ENCODE measurements at places on chromosomes 12 and 14.

- DNase-seq: no peak
These were observed 65.3 kb downstream of the VCPKMT start for GRCh38 chr14:50051106-50051505.

DNA sequence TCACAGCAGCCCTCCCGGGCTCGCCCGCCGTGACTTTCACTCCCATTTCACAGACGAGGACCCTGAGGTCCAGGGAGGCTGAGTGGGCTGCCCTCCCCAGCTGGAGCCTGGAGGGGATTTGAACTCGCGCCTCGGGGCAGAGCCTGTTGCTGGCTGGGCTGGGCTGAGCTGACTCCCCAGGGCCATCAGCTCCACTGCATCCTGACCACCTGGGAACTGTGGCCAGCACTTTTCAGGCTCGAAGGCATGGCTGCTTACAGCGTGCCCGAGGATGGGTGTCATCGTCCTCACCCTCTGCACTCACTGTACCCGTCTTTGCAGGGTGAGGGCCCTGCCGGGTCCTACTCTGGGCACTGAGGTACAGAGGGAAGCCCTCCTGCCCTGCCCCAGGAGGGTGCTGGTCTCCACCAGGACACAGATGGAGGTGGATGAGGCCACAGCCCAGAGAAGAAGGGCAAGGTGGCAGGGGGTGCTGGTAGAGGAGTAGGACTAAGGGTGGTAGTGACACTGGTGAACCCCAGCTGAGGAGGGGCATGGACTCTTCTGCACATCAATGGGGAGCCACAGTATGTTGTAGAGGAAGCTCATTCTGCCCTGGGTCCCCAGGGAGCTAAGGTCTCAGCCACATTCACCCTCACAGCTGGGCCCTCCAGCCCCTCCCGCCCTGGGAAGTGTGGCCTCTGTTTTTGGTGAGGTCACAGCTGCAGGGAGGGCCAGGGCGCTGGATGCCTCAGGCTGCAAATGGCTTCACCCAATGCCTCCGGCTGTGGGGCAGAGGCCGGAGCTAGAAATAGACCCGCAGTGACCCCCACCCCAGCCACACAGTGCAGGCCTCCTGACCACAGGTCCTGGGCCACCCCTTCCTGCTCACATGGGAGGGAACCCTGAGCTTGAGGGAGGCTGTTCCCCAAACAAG, 365.1 kb upstream of the SFSWAP start:
- DNase-seq: no peak

GRCh38 chr12:49368240-49368600, 958 bp downstream of the SPATS2 start:
- DNase-seq: no peak

DNA sequence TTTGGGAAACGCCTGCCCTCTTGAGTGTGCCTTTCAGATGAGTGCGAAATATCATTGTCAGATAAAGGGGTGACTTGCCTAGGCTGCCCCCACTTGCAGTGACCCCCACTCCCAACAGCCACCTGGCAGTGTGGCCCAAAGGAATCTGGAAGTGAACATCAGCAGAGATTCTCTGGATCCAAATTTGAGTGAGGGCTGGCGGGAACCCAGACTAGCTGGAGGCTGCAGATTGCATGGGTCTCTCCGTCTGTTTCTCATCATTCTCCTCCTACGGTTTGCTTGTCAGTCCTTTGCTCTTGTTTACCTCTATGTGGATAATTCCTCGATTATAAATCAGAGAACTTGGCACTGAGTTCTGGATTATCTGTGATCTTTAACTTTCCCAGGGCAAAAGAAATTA, 280.8 kb downstream of the ZFP36L1 start:
- no peak for DNase-seq

DNA sequence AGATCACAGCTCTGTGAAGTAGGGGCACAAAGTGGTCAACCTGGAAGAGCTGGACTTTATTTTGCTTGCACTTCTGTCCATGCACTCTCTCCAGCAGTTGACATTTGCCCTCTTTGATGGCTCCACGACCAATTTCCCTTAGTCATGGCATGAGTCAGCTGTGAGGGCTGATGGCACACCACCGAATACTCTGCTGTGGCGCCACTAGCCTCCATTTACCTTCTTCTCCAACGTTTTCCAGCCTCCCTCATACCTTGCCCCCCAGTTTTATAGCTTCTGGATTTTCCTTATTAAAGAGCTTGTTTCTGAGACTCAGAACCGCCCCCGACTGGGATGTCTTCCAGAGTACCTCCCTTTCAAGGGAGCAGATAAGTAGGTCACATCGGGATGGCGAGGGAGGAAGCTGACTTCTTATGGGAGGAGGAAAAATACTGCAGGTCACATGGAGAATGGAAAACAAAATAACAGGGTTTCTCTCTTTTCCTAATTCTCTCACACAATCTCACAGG, 17.6 kb downstream of the NINJ2 start:
- peak; percentile 48 for DNase-seq

DNA sequence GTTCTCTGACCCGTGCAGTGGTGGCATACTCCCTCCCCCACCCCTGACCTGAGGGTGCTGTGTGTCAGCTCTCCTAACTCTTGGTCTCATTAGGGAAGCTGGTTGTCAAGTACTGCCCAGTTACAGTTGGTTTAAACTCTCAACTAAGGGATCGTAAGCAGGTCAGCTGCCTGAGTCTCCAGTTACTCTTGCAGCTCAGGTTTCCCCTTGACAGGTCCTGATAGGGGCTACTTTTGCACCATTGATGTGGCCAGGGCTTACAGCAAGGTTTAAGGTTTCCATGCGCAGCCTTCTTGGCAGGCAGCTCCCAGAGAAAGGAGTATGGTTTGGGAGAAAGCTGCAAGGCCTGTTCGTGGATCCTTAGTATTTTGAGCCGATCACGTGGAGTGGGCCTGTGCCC, 74.5 kb downstream of the ETV6 start:
- DNase-seq: no peak

DNA sequence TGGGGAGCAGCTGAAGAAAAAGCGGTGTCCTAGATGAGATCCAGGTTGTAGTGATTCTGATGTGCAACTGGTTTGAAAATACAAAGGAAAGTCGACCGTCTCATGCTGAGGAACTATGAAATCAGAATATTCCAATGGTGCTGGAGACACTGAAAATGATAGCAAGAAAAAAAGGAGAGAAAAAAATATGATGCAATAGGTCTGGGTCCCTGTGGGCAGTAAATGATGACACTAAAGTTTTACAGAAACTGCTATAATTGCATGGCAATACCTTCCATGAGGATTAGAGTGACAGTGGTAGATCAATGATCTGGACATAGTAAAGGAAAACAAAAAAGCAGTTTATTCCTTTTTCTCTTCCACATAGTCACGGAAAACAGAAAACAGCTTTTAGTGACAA, 2.3 kb downstream of the PYM1 start:
- DNase-seq: no peak

GRCh38 chr12:8038659-8039114, 6.2 kb downstream of the FOXJ2 start:
- DNase-seq: peak; percentile 14

GRCh38 chr14:97177016-97177415, 379.8 kb downstream of the VRK1 start:
- DNase-seq: no peak

GRCh38 chr12:102961466-102961855, 4.0 kb downstream of the ASCL1 start:
- no peak for DNase-seq

DNA sequence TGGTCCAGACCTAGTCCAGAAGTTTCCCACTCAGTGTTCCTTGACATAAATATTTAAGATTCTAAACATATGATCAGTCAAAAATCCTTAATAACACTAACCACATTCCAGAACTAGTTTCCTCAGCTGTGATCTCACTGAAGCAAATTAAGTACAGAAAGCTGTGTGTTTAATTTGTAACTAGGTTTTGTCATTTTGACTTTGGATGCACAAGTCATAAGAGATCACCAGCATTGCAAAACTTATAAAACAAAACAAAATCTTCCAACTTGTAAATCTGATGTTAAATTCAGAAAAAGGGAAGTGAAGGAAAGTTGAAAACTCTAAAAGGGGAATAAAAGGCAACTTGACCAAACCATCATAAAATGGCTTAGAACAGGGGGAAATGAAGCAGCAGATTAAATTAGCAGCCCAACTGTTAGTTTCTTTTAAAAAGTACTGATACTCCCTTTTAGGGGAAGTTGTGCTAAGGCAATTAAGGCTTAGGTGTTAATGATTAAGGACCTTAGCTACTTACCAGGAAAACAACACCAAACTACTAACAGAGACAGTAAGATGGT, 56.6 kb downstream of the SH2B3 start:
- peak; percentile 39 for DNase-seq

DNA sequence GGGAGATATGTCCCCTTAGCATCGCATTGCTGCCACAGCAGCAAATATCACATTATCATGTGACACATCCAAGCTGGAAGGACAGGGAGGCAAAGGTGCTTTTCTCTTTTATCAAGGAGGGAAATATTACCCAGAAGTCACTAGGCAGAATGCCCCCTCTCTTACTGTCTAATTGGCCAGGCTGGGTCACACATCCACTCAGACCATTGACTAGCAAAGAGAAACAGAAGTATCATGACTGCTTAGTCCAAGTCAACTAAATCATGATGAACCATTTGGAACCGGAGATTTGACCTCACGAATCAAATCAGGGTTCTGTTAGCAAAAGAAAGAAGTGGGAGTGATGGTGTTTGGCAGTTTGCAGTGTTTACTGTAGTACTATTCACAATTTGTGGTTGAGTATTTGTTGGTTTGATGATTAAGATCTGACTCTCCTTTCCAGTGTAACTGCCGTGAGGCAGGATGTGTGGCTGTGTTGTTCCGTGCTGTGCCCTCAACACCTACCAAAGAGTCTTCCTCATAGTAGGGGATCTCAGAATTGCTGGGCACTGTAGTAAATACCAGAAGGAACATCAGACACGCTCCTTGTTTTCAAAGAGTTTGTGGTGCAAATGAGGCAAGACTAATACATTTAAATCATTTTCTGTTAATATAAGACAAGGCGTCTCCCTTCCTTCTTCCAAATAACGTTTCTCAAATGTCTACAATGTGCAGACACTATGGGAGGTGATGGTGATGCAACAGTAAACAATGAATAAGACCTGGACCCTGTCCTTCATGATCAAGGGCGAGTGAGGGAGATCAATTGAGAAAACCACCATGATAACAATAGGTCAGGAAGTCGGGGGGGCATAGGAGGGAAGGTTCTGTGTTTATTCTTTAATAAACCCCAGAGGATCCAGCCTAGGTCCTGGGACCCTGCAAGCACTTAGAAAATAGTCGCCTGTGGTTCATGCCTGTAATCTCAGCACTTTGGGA, 194.4 kb upstream of the CRY1 start:
- DNase-seq: peak; percentile 53

DNA sequence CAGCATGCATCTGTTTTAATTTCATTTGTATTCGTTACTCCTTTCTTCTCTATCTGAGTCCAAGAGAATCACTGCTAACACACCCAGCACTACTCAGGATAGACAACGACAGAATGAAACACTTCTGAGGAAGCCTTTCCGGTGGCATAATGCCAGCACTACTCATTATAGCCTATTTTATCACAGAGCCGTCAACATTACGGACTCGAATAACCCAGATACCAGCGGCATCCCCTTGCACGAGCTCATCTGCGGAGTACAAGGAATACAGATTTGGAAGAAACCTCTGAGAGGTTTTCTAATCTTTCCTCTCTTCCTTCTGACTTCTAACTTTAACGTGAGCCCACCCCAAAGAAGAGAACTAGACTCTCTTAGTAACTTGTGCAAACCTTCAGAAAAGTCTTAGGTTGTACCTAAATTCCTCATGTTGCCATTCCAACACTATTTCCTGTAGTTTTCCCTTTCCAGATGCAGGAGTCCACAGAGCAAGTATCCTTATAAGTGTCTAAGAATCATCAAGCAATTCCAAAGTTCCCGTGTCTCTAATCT, 248.1 kb downstream of the APAF1 start:
- no peak for DNase-seq

All from RCC 7860 (cell line).